ENCODE measurements at places on chromosomes 6 and 20.
A peak's percentile ranks its signal among the peaks of the same experiment; 100 is the strongest.

DNA sequence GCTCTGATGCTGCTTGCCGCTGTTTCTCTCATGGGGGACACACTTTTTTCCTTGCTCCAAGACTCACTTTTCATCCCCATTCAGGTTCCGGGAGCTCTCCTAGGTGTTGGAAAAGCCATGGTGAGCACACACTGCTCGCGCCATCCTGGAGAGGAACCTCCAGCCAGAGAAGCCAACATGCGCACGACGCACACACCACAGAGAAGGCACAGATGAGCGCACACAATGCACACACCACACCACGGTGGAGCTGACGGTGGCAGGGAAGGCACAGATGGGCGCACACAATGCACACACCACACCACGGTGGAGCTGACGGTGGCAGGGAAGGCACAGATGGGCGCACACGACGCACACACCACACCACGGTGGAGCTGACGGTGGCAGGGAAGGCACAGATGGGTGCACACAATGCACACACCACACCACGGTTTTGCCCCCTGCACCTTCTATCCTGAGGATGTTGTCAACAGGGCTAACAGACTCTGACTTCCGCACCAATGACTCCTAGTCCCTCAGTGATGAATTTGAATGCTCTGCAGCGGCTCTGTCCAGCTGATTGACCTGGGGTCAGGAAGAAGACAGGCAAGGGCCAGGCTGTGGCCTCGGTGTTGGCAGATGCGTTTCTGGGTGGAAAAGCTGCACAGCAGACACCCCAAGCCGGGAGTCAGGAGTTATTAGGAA, 154.7 kb downstream of the ERMARD start:
- no peak for DNase-seq

- DNase-seq: no peak
These were observed 162.0 kb downstream of the FAXC start for GRCh38 chr6:99187429-99187828.

GRCh38 chr6:106693418-106693817, 64.0 kb downstream of the QRSL1 start:
- DNase-seq: no peak

- DNase-seq: no peak
These were observed 4.6 kb downstream of the AFDN start for GRCh38 chr6:167831281-167831828.

- DNase-seq: no peak
These were observed 63.9 kb upstream of the CDYL start for GRCh38 chr6:4712291-4712690.

- no peak for DNase-seq
These were observed 12.9 kb downstream of the COX7A2 start for GRCh38 chr6:75230484-75231325.

GRCh38 chr6:47809873-47810272, 28.0 kb downstream of the OPN5 start:
- no peak for DNase-seq

GRCh38 chr20:24985802-24986201, 6.7 kb downstream of the APMAP start:
- DNase-seq: no peak

- DNase-seq: no peak
These were observed 256.9 kb downstream of the CDH26 start for GRCh38 chr20:60214901-60215815.

DNA sequence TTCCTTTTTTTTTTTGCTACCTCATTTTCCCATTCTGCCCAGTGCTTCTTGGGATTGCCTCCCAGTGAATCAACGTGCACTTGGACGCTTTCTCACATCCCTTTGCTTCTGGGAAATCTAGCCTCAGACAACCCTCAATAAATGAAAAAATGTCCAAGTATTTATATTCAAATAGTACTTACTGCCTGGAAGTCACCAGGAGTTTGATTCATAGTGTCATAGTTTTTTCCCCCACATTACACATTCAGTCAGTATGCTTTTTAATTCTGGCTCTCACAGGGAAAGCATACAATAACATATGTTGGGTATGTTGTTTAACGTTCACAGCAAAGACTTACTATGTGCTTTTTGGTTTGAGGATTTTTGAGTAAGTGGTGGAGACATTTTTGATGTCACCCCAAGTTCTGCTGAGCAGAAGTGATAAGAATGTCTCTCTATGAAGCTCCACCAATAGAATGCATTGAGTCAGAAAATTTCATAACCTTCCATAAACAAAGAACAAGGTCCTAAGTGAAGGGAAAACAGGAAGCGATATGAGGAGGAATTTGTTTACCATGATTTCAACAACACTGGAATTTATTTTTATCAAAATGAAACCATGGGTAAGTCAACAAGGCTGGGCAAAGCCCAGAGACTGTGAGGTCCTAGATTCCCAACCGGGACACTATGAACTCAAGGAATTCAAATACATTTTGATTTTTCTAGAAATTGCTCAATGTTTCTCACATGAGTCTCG, 301.2 kb upstream of the BMP2 start:
- DNase-seq: no peak

GRCh38 chr6:116682334-116682712, 1.3 kb downstream of the KPNA5 start:
- DNase-seq: peak; percentile 58

GRCh38 chr6:32664827-32665362, 1.6 kb downstream of the HLA-DQB1 start:
- peak; percentile 29 for DNase-seq

DNA sequence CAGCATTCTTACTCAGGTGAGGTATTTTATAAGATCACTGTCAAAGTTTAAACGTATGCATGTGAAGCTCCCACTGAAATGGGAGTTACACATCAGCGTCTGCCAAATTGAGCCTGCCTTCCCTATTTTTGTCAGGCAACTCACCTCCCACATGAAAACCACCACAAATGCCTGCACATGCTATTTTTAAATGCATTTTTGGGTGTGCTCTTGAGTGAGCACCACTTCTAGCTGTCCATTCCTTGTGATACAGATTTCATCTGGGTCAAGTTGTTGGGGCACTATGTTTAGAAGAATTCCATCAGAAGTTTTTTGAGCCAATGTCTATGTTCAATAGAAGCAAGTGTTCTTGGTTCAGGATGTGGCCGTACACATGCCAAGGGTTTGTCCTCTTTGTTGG, 71.7 kb upstream of the RIPPLY2 start:
- no peak for DNase-seq

- DNase-seq: no peak
These were observed 77.5 kb upstream of the POPDC3 start for GRCh38 chr6:105257340-105257739.

DNA sequence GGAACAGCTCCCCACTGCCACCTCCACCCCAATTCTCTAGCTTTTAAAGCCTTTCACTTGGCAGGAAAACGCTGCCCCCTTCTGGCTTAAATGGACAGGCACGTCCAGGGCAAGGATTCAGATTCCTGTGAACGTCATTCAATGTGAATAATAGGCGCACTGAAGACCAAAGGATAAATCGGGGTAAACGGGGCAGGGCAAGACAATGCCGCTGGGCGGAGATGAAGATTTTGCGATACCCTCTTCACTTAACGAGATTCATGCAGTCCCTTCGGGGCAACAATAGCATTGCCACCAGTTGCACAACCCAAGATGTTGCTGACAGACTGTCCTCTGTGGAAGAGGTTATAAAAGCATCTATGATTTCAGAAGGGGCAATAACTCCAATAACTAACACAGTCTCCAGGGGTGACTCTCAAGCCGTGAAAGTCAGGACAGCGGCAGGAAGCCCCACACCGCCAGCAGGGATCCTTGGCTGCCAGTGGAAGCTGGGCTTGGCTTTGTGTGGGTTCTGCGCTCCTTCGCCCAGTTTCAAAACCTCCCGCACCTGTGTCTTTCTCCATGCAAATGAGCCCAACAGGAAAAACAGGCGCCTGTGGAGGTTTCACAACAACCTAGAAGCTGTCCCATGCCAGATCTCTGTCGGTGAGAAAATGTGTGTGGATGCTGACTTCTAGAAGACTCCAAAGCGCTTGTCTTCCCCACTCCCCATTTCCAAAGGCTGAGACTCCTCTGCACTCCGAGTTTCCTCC, 291.8 kb downstream of the BMP7 start:
- DNase-seq: peak; percentile 8

DNA sequence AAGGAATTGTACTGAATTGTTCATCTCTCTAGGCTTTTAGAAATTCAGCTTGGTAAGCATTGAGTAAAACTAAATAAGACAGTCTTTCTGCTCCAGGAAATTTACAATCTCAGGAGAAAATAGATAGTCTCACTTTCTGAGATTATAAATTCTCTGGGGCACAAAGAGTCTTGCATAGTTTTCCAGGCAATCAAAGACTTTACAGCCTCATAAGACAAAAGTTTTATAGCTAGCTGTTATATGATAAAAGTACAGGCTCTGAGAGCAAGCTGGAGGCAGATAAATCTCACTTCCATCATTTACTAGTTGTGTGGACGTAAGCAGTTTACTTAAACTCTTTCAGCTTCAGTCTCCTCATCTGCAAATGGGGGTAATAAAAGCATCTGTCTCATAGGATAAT, 11.4 kb downstream of the FRK start:
- no peak for DNase-seq

GRCh38 chr6:166464068-166465002, 81.6 kb upstream of the MPC1 start:
- DNase-seq: no peak

DNA sequence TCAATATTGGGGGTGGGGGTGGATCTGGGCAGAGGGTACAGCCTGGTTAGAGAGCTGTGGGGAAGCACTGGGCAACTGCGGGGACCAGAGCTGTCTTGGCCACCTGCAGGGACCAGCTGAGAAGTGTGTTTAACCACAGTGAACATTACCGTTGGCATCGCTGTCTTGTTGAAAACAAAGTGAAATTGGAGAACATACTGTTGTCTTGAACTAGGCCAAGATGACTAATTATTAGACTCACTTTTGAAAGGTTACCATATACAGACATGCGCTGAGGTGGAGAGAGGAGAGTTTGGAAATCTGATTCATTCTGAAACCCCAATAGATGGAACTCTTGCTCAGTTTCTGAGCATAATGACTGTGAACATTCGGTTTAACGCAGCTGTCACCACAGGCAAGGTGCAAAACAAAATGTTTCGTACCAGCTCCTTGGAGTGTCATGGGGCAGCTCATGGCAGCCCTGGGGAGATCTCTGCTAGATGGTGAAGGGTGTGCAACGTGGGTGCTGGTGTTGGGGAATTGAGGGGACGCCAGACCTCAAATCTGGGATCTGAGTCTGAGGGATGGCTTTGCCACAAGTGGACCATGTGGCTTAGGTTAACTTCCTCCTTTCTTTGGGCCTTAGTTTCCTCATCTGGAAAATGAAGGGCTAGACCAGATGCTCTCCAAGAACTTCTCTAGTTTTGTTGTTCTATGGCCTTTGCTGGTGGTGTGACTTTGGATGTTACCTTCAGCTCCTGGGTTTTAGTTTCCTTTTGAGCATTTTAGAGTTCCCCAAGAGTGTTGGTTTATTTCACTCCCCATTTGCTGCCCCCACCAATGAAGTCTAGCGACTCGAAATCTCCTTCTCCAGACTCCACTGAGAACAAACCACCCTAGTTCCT, 24.6 kb upstream of the GTSF1L start:
- no peak for DNase-seq

DNA sequence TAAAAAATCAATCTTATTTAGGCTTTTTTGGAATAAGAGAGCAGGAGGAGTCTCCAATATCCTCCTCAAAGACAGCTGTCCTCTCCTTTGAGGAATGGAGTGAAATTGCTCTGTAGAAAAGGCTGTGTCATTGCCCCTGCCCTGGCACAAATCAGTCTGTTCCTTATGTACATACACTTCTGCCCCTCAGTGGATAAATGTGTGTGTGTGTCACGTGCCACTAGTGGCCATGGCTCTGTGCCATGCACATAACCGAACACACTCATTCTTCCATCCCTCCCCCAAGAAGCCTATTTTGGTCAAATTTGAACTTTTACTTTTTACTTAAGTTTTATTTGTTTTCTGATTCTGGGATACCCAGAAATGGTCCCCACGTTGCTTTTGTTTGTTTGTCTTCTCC, 49.2 kb downstream of the ANKS1A start:
- no peak for DNase-seq

DNA sequence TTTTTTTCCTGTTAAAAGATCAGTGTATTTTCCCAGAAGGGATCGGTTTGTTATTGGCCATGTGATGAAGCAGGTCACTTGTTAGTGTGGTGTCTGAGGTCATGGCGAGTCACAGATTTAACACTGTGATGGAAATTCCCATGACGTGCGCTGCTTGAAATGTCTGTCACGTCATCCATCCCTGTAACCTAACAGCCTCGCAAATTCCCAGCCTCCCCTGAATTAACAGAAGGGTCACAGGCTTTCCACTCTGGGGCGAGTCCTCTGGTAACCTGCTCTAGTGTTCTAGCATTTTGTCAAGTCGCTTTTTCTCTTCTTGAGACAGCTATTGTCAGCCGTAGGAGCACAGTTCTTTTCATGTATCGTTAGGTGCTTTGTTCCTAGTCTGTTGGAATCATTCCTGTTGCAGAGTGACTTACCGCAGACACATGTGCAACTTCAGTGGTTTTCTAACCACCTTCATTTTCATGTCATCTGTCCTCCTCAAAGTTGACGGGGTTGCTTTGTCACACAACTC, 137.2 kb downstream of the MAP3K4 start:
- peak; percentile 20 for DNase-seq

DNA sequence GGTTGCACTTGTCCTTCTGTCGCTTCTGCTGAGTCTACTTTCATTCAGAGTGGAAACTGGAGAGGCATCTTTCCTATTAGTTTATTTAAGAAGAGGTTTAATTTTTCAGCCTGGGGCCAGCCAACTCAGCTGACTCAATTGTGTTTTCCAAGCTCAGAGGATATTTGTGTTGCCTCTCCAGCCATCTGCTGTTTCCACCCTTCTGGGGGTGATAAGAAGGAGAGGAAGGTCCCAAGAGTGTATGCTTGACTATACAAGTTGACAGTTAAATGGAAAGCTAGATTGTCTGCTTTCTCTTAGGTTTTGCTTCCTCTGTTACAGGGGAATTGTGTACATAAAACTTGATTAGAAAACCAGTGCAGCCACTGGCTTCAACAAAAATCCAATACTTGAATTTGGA, 3.0 kb downstream of the PSMF1 start:
- DNase-seq: no peak

- no peak for DNase-seq
These were observed 171.3 kb upstream of the HDAC2 start for GRCh38 chr6:114142258-114142657.
